ENCODE measurements at places on chromosomes 5 and 9.

DNA sequence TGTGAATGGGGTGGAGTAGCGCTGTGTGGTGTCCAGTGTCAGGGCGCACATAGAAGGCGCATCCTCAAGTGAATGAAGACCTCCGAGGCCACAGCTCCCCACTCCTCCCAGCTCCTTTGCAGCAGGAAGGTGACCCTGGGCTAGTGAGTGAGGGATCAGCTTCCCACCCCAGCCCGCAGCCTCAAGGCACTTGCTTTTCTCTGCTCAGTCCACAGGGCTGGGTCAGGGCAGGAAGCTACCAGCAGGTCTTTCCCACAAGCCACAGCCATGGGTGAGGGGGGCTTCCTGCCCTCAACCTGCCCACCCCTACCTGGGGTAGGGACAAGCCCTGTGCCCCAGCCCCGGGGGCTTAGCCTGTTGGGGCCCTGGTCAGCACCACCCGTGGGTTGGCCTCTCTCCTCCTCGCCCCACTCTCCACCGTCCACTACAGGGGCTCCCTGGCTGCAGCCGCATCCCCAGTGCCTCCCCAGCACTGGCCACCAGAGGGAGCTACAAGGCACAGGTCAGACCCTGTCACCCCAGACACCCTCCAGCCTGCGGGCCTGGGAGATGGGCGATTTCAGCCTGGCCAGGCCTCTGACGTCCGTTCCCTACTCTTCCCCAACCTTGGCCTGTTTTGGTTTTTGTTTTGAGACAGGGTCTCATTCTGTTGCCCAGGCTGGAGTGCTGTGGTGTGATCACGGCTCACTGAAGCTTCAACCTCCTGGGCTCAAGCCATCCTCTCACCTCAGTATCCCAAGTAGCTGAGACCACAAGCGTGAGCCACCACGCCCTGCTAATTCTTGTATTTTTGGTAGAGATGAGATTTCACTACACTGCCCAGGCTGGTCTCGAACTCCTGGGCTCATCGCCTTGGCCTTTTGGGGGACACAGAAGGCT lies 1.3 kb upstream of the ABCA2 start:
- peak overlapping the region; percentile 10 for H3K27ac ChIP-seq
- H3K4me3 ChIP-seq, result peak overlapping the region; percentile 60
- DNase-seq, result peak; percentile 75
- peaks cover 10% of the 10 kb centered on the region for H3K27me3 ChIP-seq
- no peaks in the 10 kb centered on the region for H3K36me3 ChIP-seq

GRCh38 chr9:116075191-116075590 lies 78.4 kb upstream of the PAPPA start:
- DNase-seq, result no peak
- no peaks in the 10 kb centered on the region for H3K27me3 ChIP-seq
- no peaks in the 10 kb centered on the region for H3K4me1 ChIP-seq
- no peak overlapping the region for H3K4me3 ChIP-seq

DNA sequence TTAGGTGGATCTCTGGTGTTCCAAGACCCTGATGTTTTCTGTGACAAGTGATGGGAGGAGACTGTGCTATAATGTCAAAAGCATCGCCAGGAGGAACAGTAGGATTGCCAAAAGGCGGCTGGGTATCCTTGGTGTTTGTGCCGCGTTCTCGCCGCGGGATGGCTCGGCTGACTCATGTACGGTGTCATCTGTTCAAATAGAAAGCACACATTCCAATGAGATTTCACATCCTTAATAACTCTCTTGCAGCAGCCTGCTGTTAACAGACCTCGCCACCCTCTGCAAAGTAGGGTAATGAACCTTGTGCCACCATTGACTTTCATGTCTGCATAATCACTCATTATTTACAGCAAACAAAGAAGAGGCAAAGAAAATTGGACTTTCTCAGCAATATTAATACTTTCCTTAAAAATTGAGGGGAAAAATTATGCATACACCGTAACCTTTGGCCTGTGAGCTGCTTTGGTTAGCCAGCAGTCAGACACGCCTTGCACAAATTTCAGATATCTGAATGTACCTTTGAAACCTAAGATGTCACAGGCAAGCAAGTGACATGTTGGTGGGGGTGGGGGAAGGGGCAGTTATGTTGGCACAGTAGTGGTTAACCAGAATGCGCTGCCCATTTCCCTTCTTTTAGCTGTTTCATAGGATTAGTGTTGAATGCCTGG lies 289.4 kb downstream of the EFNA5 start:
- no peak overlapping the region for H3K4me3 ChIP-seq
- peaks cover 3% of the 10 kb centered on the region for H3K4me1 ChIP-seq
- H3K36me3 ChIP-seq, result peaks cover 22% of the 10 kb centered on the region
- no peak overlapping the region for H3K27ac ChIP-seq

DNA sequence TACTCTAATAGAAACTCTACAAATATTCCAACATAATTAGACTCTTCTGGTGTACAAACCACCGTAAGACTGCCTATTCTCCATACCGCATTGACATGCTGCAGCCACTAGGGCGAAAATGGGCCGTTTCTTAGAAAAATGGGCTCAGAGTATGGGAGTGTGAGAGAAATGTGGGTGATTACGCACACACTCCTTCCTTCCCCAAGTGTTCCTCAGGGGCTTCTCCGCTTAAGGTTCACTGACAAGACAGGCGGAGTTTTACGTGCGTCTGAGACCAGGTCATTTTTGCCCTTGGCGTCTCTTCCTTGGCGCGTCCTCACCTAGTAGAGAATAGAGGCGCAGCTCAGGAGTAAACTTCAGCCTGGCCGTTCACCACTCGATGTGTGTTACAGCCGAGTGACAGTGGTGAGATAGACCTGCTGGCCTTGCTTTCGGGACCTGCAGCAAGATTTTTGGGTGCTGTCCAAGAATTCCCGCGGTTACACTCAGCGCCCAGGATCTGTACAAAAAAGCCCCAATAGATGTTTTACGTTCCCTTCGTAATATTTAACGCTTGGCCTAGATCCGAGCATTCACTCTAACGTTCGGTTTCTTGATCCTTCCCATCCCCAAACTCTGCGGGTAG lies 1.8 kb upstream of the NTRK2 start:
- peaks cover 19% of the 10 kb centered on the region for H3K27me3 ChIP-seq
- no peak overlapping the region for H3K27ac ChIP-seq
- H3K4me1 ChIP-seq, result peaks cover 14% of the 10 kb centered on the region

DNA sequence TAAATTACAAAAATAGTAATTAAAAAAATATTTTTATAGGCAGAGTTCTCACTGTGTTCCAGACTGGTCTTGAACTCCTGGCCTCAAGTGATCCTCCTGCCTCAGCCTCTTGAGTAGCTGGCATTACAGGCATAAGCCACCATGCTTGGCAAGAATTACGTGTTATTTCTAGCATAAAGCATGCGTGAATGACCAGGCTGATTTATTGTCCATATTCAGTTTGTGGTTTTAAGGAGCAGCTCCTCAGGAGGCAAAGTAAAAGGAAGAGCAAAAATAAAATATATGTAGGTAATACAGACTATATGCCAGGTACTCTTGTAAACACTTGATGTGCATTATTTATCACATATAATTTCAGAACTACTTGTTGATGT lies 7.1 kb upstream of the CD180 start:
- H3K4me3 ChIP-seq, result no peak overlapping the region
- H3K27ac ChIP-seq, result no peak overlapping the region
- H3K27me3 ChIP-seq, result no peaks in the 10 kb centered on the region
- DNase-seq, result no peak
- H3K36me3 ChIP-seq, result no peaks in the 10 kb centered on the region

GRCh38 chr5:56673171-56673570 lies 142.2 kb upstream of the MAP3K1 start:
- no peak overlapping the region for H3K27ac ChIP-seq
- peaks cover 2% of the 10 kb centered on the region for H3K4me1 ChIP-seq

- no peak for DNase-seq
- peaks cover 40% of the 10 kb centered on the region for H3K36me3 ChIP-seq
- no peak overlapping the region for H3K27ac ChIP-seq
- H3K4me3 ChIP-seq, result peak overlapping the region; percentile 81
These were observed 661 bp downstream of the NSMF start for GRCh38 chr9:137458194-137459151.

GRCh38 chr9:109437286-109437685 lies 60.8 kb downstream of the PTPN3 start:
- H3K36me3 ChIP-seq, result no peaks in the 10 kb centered on the region
- no peak overlapping the region for H3K4me3 ChIP-seq
- peaks cover 10% of the 10 kb centered on the region for H3K4me1 ChIP-seq
- no peak for DNase-seq

GRCh38 chr5:107631805-107632362 lies 38.9 kb downstream of the EFNA5 start:
- DNase-seq, result no peak
- H3K4me1 ChIP-seq, result peaks cover 15% of the 10 kb centered on the region
- no peak overlapping the region for H3K27ac ChIP-seq
- H3K4me3 ChIP-seq, result no peak overlapping the region
- H3K27me3 ChIP-seq, result no peaks in the 10 kb centered on the region

GRCh38 chr5:15282611-15283010 lies 217.4 kb upstream of the FBXL7 start:
- no peaks in the 10 kb centered on the region for H3K27me3 ChIP-seq
- H3K4me1 ChIP-seq, result no peaks in the 10 kb centered on the region
- DNase-seq, result no peak
- no peak overlapping the region for H3K4me3 ChIP-seq
- H3K36me3 ChIP-seq, result no peaks in the 10 kb centered on the region

- no peaks in the 10 kb centered on the region for H3K27me3 ChIP-seq
- H3K27ac ChIP-seq, result no peak overlapping the region
- DNase-seq, result peak; percentile 15
- no peaks in the 10 kb centered on the region for H3K36me3 ChIP-seq
- no peak overlapping the region for H3K4me3 ChIP-seq
These were observed 59.9 kb downstream of the CAVIN4 start for GRCh38 chr9:100637787-100638186.

DNA sequence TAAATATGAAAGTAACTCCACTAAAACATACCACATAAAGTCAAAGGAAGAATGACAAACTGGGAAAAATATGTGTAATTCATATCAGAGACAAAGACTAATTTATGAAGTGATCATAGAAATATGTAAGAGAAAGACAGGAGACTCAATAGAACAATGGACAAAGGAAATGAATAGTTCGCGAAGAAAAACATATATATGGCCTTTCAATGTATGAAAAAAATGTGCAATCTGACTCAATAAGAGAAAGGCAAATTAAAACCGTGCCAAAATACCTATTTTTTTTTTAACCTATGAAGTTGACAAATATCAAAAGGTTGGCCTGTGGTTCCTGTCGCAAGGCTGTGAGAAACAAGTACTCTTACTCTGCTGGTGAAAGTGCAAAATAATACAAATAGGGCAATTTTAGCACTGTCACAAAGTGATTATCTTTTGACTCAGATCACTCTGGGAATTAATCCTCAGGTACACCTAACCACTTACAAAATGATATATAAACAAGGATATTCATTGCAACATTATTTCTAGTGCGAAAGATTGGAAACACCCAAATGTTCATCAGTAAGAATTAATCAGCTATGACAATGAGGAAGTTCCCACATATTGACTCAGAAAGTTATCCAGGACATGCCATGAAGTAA lies 3.7 kb downstream of the C9 start:
- H3K27ac ChIP-seq, result no peak overlapping the region
- H3K27me3 ChIP-seq, result no peaks in the 10 kb centered on the region
- no peaks in the 10 kb centered on the region for H3K4me1 ChIP-seq

DNA sequence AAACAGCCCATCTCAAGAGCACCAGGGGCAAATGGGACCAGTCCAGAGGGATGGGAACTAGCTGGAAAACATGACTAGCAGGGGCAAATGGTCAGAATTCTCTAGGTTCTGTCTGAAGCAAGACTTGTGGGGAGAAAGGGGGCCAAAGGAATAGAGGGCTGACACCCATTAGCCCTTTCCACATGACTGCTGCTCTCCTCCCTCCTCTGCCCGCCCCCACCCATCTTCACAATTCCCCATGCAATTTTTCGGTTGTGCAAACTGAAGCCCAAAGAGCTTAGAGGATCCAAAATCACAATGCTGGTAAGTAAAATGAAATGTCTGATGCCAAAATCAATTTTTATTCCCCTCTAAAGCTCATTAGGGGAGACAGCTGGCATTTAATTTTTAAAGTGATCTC lies 207.1 kb downstream of the DCP2 start:
- no peaks in the 10 kb centered on the region for H3K27me3 ChIP-seq
- DNase-seq, result no peak
- H3K4me3 ChIP-seq, result no peak overlapping the region
- H3K36me3 ChIP-seq, result no peaks in the 10 kb centered on the region
- H3K4me1 ChIP-seq, result peaks cover 2% of the 10 kb centered on the region

DNA sequence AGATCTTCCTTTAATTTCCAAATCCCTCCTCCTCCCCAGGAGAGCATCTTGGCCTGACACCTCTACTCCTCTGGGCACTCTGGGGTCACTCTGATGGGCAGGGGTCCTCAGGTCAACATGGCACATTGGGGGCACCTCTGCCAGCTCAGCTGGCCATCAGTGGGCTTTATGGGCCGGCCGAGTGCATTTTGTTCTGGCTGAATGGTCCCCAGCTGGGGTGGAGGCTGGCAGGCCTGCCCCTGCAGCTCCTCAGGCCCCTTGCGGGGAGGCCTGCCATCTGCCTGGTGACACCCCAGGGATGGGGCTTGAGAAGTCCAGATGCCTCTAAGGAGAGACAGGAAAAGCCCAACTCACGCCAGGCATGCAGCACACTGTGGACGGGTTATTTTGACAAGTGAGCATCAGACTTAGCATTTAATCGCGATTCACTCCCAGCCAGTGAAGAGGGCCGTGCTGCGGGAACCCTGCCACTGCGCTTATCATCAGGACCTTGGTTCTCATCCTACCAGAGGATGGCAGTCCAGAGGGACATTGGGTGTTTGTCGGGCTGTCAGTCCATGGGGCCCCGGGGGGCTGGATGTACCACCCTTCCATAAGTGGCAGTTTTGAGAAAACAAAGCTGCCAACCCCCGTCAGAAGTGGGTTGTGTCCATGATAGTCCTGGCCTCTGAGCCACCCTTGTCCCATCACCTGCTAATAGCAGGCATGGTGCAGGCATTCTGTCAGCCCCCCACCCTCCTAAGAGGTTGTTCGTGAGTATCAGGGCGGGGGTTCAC lies 21.7 kb downstream of the PHF2 start:
- H3K27ac ChIP-seq, result no peak overlapping the region
- no peak overlapping the region for H3K4me3 ChIP-seq
- no peaks in the 10 kb centered on the region for H3K36me3 ChIP-seq
- no peaks in the 10 kb centered on the region for H3K27me3 ChIP-seq
- DNase-seq, result no peak

DNA sequence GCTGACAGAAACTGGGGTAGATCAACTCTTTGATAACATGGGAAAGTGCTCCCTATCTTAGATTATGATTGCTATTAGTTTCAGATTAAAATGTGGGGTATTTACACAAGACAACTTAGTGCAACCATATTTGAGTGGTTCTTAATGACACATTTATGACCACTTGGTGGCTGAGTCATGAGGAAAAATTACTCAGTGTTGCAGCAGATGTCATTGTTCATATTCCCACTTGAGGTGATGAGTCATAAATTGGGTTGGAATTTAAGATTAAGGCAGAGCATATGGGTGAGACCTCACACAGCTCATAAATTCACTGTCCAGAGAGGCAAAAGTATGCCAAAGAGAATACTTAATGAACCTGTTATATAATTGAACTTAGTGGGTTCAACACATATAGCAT lies 408.3 kb downstream of the DMRT2 start:
- H3K4me1 ChIP-seq, result no peaks in the 10 kb centered on the region
- H3K36me3 ChIP-seq, result no peaks in the 10 kb centered on the region
- H3K4me3 ChIP-seq, result no peak overlapping the region
- H3K27me3 ChIP-seq, result no peaks in the 10 kb centered on the region

Measured in neuronal stem cell (in vitro differentiated cells).